ENCODE measurements at places on chromosomes 11 and 22.

- no peak for DNase-seq
Measured at GRCh38 chr11:41189701-41190436, 269.6 kb downstream of the LRRC4C start.

DNA sequence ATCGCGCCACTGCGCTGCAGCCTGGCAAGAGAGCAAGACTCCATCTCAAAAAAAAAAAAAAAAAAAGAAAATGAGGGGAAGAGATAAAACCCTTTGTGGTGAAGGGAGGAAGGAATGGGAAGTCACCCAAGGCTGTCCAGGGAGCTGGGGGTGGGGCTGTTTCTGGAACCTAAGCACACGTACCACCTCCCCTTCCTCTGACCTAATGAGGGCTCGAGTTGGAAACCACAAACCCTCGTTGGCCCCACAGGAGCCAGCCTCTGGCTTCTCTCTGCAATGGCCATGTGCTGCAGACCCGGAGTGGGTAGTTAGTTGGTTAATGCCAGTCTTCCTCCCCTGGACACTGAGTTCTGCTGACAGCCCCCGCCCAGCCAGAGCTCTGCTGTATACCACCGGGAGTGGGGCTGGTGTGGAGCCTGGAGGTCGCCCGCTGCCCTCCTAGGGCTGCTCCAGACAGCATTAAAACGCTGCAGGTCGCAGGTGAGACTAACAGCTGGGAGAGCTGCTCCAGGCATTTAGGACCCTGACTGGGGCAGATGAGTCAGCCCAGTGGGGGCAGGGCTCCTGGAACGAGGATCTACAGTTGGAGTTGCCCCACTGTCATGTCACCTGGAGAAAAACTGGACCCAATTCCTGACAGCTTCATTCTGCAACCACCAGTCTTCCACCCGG lies at the start of gene LGALS12:
LGALS12 (plus strand) TSS at position 228 of the 672 bp plus-strand sequence; CDS start at position 603, 375 bp downstream.
- peak; percentile 40 for DNase-seq

DNA sequence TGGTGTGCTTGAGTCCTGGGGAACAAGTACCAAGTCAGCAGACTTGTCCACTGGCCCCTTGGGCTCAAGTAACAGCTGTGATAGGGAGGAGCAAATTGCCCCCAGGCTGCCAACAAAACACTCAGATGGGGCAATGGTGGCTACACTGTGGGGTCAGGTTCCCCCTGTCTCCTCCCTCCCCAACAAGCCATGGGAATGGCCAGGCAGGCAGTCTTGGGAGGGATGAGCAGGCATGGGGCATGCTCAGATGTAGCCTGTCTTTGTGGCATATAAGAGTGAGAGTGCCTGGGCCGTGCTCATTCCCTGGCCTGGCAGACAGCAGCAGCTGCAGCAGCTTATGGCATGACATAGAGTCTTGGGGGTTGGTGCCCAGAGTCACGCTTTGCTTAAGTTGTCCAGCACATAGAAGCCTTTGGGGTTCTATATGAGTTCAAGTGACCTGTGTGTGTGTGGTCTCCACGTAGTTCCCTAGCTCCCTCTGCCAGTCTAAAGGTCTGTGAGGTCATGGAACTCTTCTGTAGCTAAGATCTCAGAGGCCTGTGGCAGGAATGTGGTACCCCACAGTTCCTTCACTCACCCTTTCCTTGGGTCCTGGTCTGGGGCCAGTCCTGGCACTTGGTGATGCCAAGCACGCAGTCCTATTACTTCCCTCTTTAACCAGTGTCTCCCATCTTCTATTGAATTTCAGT lies 44.7 kb downstream of the BIRC2 start:
- DNase-seq: no peak

- DNase-seq: no peak
Measured at GRCh38 chr11:113444502-113445123, 30.6 kb downstream of the DRD2 start.

GRCh38 chr11:78635814-78636506 lies 61.3 kb upstream of the NARS2 start:
- DNase-seq: no peak

DNA sequence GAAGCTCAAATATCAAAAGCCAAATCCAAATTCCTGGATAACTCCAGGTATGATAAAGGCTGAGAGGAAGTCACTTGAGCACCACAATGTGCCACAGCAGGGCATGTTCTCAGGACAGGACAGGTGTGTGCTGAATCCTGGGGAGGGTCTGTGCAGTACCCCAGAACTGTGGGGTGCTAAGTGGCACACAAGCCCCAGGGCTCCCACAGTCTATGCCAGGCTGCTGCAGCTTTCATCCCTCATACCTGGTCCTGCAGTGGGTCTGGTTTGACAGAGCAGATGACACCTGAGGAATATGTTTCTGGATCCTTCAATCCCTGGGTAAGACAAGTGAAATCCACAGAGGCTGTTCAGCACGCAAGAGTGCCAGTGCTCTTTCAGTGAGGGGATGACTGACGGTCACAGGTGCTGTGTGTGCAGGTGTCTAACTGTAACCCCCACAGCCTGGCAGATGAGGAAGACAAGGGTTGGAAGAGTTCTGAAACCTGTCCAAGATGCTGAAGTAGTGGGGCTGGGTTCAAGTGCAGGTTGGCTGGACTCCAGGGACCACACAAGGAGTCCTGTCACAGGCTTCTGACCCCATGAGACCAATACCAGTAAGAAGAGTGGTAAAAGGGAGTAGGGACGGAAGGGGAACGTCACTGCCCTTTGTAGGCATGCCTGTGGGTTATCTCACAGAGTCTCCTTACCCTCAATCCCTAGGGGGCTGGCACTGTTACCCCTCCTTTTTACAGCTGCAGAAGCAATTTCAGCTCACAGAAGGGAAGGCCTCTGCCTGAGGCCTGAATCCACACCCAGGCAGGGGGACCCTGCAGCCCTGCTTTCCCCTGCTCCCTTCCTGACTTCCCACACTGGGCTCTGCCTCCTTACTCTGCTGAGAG lies 14.1 kb downstream of the SERPIND1 start:
- DNase-seq: no peak

DNA sequence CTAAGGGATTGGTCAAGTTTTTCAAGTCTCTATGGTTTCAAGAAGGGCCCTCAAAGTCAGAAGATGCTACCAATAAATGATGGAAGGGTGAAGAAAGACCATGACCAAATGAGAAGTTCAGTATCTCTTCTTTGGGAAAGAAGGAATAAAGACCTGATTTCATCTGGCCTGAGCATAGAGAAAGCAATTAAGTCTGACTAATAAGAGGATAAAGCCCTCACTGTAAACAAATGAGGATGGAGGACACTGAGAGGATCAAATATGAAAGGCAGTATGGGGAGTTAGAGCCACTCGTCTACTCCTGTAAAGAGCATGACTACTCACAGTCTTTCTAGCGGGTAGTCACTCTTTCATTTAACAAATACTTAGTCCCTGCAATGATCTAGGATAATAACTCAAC lies 44.6 kb downstream of the FAM168A start:
- DNase-seq: no peak

- no peak for DNase-seq
Measured at GRCh38 chr11:120305286-120305685, 19.8 kb upstream of the TLCD5 start.

- no peak for DNase-seq
Measured at GRCh38 chr11:20518323-20518834, 81.0 kb upstream of the SLC6A5 start.

GRCh38 chr11:16160146-16160545 lies 196.2 kb downstream of the SOX6 start:
- DNase-seq: no peak

GRCh38 chr11:120219938-120220746 lies 9.3 kb downstream of the OAF start:
- DNase-seq: no peak
